Ovary (tissue), 10 donors: ENCODE measurements at places on chromosomes 6 and 20. TPM values are rescaled to one million over a fixed set of nuclear protein-coding genes. Genes with fewer than 3 reads are reported as not detected.

The PACRG gene
- total RNA-seq = 4.7 TPM

GRCh38 chr6:111715321-111715720 is 109.6 kb upstream of the TRAF3IP2 start:
- H3K36me3 ChIP-seq = no peaks in the 10 kb centered on the region
- peaks cover 10% of the 10 kb centered on the region for H3K4me1 ChIP-seq
- no peak for DNase-seq
- no peaks in the 10 kb centered on the region for H3K27me3 ChIP-seq
- no peak overlapping the region for H3K4me3 ChIP-seq
- H3K27ac ChIP-seq = no peak overlapping the region

DNA sequence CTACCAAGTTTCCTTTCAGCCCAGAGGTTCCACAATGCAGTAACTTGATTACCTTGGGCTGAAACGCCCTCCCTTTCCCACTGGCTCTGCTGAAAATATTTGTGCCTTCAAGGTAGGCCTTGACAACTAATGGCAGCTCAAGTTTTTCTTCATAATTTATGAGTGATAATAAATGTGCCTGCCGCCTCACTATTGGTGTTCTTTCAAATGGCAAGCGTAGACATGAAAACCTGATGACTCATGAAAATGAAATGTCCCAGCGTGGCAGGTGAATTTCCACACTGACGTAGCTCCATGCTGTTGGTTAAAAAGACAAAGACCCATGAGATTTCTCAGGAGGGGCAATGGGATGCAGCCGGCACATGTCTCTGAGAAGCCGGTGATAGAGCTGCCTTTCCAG is 107.2 kb upstream of the GGTLC1 start:
- no peaks in the 10 kb centered on the region for H3K36me3 ChIP-seq
- no peak overlapping the region for H3K4me3 ChIP-seq
- H3K27ac ChIP-seq = no peak overlapping the region
- peaks cover 3% of the 10 kb centered on the region for H3K4me1 ChIP-seq

- no peaks in the 10 kb centered on the region for H3K36me3 ChIP-seq
- DNase-seq = peak; percentile 61
- no peak overlapping the region for H3K4me3 ChIP-seq
Observed at GRCh38 chr6:167558246-167559177, 233.6 kb downstream of the TTLL2 start.

DNA sequence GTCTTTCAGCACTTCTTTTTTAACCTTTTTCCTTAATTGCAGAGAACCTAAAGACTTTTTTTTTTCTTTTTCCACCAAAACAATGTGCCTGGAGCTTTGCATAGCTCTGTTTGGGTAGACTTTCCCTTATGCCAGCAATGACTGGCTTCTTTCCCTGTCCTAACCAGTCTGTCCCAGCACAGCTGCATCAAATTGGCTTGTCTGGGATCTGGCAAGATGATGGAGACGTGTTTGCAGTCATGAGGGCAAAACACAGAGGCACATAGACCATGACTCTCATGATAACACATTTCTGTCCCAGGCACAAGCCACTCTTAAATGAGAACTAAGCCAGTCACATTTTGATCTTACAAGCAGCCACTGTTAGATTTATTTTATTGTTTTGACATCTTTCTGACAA is 16.5 kb downstream of the HEY2 start:
- H3K4me1 ChIP-seq = no peaks in the 10 kb centered on the region
- DNase-seq = no peak
- H3K4me3 ChIP-seq = no peak overlapping the region
- no peaks in the 10 kb centered on the region for H3K36me3 ChIP-seq

GRCh38 chr20:44022464-44022863 is 107.8 kb downstream of the TOX2 start:
- H3K27me3 ChIP-seq = no peaks in the 10 kb centered on the region
- H3K36me3 ChIP-seq = no peaks in the 10 kb centered on the region
- no peak overlapping the region for H3K27ac ChIP-seq
- DNase-seq = no peak
- H3K4me3 ChIP-seq = no peak overlapping the region

The FAM209B gene
- total RNA-seq = not detected

The BPI gene
- total RNA-seq = 1.0 TPM

The HLA-DRB1 gene
- 16.4 TPM for total RNA-seq

The FABP7 gene
- not detected for total RNA-seq

The MC3R gene
- not detected for total RNA-seq

The AKAP12 gene
- total RNA-seq = 246 TPM

The COL9A1 gene
- not detected for total RNA-seq

The TSPO2 gene
- total RNA-seq = not detected

- DNase-seq = no peak
- H3K27me3 ChIP-seq = no peaks in the 10 kb centered on the region
- no peaks in the 10 kb centered on the region for H3K36me3 ChIP-seq
- no peaks in the 10 kb centered on the region for H3K4me1 ChIP-seq
- H3K27ac ChIP-seq = no peak overlapping the region
- no peak overlapping the region for H3K4me3 ChIP-seq
Observed at GRCh38 chr20:62728028-62728780, 19.6 kb downstream of the NTSR1 start.

GRCh38 chr6:37940074-37940847 is 120.7 kb downstream of the ZFAND3 start:
- H3K4me1 ChIP-seq = peaks cover 2% of the 10 kb centered on the region
- H3K36me3 ChIP-seq = no peaks in the 10 kb centered on the region
- H3K27ac ChIP-seq = no peak overlapping the region

GRCh38 chr20:23203310-23203709 is 117.2 kb upstream of the CD93 start:
- H3K27me3 ChIP-seq = no peaks in the 10 kb centered on the region
- H3K4me3 ChIP-seq = no peak overlapping the region
- no peaks in the 10 kb centered on the region for H3K4me1 ChIP-seq
- no peak overlapping the region for H3K27ac ChIP-seq
- H3K36me3 ChIP-seq = no peaks in the 10 kb centered on the region

The SLA2 gene
- 0.30 TPM for total RNA-seq

DNA sequence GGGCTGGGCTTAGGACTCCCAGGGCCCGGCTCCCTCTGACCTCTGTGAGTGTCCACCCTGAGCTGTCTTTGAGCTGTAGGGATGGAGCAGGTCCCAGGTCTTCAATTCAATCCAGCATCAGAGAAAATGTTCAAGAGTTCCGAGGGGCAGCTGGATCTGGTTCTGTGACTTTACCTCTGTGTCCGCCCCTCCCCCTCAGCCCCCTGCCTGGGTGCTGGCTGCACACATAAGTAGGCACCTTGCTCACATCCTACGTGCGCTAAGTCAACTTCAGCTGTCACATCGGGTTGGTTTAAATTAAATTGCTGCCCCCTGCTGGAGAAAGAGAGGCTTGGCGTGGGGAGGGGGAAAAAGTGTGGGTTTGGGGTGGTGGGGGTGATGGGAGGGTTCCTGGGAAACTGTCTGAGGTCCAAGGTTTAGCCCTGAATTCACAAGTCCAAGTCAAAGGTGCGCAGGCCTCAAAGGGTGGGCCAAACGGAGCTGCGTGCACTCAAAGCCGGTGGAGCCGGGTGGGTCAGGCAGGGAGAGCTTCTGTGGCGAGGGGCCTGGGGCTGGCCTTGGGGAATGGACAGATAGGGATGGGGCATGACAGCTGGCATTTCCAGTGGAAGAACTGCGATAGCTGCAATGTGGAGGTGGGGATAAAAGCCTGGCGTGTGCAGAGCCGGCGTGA is 3.0 kb downstream of the WFDC5 start:
- no peaks in the 10 kb centered on the region for H3K36me3 ChIP-seq
- H3K27me3 ChIP-seq = no peaks in the 10 kb centered on the region
- DNase-seq = no peak
- H3K27ac ChIP-seq = no peak overlapping the region

DNA sequence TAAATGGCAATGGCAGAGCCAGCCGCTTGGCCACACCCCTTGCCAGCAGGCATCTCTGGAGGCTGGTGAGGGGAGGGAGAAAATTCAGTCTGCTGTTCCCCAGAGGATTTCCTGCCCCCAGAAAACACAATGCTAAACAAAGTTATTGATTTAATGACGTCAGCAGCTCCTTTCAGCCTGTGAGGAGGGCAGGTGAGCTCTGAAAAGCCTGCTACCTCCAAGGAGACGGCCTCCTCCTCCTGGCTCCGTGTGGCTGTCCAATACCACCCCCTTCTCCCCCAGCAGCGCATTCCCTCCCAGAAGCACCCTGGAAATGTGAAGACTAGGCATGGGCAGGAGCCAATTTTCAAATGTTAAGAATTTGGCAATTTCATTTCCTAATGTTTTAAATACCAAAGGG is 393.1 kb downstream of the ZFAND3 start:
- peaks cover 11% of the 10 kb centered on the region for H3K4me1 ChIP-seq
- H3K36me3 ChIP-seq = no peaks in the 10 kb centered on the region
- no peaks in the 10 kb centered on the region for H3K27me3 ChIP-seq
- no peak overlapping the region for H3K4me3 ChIP-seq
- DNase-seq = peak; percentile 24
- H3K27ac ChIP-seq = peak overlapping the region; percentile 31

GRCh38 chr6:109925075-109925474 is 53.0 kb upstream of the GPR6 start:
- DNase-seq = peak; percentile 13
- no peaks in the 10 kb centered on the region for H3K4me1 ChIP-seq
- H3K27me3 ChIP-seq = no peaks in the 10 kb centered on the region
- H3K36me3 ChIP-seq = no peaks in the 10 kb centered on the region
- no peak overlapping the region for H3K27ac ChIP-seq

- DNase-seq = no peak
- H3K27ac ChIP-seq = no peak overlapping the region
- no peak overlapping the region for H3K4me3 ChIP-seq
- no peaks in the 10 kb centered on the region for H3K27me3 ChIP-seq
- no peaks in the 10 kb centered on the region for H3K4me1 ChIP-seq
- no peaks in the 10 kb centered on the region for H3K36me3 ChIP-seq
Observed at GRCh38 chr20:6299456-6299855, 176.6 kb upstream of the FERMT1 start.
